ENCODE measurements at places on chromosomes 16 and 17.

- peak; percentile 97 for DNase-seq
Measured at GRCh38 chr17:76492989-76493501, 8.2 kb downstream of the RHBDF2 start.

GRCh38 chr17:42288803-42289610, 709 bp downstream of the STAT5A start:
- peak; percentile 79 for DNase-seq

- no peak for DNase-seq
Measured at GRCh38 chr17:7695586-7695985, 7.3 kb downstream of the WRAP53 start.

GRCh38 chr16:81313701-81314602, 810 bp upstream of the GAN start:
- DNase-seq: no peak

DNA sequence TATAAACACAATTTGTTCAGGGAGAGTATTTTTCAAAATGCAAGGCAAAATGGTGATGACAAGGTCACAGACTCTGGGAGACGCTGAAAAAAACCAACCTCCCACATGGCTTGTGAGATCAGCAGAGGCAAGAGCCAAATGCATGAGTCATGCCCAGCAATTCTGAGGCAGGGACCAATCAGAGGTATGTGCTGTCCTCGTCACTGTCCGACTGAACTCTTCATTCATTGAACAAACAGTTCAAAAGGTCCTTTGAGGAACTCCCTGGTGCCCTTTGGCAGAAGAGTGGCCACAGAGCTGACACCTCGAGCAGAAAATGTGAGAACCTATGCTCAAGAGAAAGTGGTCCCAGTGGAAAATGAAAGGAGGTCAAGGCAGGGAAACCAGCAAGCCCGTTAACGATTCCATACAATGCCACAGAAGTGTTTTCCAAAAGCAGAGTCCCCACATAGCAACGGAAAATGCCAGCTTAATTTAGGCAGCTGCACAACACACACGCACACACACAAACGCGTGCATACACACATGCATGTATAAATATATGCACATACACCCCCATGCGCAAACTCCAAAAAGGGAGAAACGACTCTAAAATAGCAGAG, 50.9 kb downstream of the CDH11 start:
- DNase-seq: peak; percentile 40

DNA sequence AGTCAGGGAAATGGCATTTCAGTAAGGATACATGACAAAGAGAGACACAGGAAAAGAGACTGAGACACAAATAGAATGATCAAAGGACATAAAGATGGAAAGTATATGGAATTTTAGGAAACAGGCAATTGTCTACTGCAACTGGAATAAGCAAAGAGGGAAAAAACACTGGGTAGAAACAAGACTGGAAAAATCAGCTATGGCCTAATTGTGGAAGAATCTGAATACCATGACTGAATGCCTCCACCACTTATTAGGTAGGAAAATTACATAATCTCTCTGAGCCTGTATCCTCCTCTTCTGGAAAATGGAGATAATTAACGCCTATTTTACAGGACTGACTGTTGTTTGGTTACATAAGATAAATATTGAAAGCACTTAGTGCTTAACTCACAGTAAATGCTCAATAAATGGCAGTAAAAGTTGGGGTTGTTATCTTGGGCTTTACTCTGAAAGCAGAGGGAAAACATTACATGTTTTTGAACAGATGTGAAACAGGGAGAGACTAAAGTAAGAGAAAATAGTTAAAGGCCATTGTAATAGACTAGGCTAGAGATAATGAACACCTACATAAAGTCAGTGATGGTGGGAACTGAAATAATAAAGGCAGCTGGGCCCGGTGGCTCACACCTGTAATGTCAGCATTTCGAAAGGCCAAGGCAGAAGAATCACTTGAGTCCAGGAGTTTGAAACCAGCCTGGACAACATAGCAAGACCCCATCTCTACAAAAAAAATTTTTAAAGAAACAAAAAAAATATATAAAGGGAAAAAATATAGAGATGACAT, 63.5 kb upstream of the C17orf78 start:
- DNase-seq: no peak
